Activated T-cell treated with anti-CD3 and anti-CD28 coated beads, Interleukin-2, amount 50 U/mL, for 24 hours (primary cell): ENCODE measurements at places on chromosomes 1 and 21.

DNA sequence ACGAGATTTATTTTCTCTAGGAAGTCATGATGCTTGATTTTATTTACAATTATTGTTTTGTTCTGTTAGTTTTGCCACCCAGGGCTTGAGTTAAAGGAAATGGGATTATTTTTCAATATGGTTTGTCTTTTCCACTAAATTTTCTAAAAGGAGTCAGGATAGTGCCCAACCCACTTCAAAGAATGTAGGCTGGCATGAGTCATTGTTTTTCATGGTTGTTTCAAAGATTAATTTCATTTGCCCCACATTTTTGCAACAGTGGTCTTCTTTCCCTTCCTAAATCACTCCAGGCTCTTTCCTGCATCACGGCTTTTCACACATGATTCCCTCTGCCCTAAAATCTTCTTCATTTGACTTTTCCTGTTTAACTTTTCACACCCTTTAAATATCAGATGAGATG lies 2.5 kb downstream of the SLAMF6 start:
- no peak for DNase-seq

DNA sequence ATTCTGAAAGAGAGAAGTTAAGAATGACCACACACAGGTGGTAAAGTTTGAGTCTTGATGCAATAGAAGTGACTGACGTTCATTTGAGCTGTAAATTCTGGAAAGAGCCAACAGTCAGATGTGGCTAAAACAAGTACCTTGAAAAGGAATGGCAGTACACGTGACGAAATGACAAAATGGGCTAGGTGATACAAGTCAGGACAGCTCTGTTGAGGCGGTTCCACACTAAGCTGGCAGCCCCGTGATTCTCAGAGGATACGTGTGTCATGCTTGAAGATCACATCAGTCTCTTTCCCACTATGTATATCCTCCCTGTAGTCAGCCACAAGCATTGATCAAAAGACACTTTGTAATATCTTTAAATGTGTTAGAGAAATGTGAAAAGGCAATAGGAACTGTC lies 881.3 kb upstream of the ADGRL2 start:
- DNase-seq = no peak

DNA sequence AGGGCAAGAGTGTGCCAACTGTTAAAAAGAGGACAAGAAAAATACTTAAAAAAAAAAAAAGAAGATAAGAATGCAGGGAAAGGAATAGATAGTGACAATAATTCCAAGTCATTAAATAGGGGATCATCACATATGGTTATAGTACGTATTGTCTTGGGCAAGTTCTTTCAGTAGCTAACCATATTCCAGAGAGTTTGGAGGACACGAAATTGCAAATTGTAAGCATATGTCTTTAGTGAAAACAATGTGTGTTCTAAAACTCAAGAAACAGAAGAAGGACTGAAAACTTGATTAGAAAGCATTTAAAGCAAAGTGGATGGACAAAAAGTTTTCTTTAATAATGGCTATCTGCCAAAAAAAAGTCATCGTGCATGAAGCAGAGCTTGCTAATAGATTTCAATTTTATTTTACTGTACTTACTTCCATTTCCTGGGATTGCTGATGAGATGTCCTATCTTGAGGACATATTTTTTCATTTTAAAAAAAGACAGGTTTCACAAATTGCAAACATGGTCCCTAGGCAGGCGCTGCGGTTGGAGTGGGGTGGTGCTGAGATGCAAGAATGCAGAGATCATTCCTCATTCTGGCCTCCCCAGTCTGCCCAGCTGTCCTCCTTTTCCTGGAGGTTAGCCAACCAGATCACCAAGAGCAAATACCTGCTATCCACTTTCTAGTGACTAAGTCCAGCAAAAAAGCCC lies 11.9 kb downstream of the TSPAN2 start:
- DNase-seq = no peak

DNA sequence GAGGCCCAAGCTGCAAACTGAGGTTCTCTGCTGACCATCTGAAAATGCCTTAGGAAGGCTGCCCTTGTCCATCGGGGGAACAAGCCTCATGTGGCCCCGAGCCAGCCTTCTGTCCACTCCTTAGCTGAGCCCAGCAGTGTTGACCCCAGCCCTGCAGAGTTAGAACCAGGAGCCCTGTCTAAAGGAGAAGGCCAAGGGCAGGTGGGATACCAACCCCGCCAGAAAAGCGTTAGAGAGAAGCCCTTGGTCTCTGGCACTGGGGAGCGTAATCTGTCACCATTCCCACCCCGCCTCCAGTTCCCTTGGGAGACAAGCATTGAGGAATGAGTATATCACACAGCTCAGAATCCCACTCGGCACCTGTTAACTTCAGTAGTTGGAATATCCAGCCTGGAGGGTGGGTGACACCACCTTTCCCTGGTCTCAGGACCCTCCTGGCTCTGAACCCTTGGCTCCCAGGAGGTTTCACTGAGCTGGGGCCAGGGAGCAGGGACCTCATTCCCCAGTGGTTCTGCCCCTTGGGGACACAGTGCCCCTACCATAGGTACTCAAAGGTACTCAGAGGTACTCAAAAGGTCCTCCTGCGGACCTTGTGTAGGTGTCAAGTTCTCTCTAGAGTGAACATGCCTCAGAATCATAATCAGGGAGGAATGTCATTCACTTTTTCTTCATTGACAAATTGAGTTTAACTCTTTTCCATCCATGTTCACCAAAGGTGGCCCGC lies 16.4 kb downstream of the ETS2 start:
- DNase-seq = no peak

DNA sequence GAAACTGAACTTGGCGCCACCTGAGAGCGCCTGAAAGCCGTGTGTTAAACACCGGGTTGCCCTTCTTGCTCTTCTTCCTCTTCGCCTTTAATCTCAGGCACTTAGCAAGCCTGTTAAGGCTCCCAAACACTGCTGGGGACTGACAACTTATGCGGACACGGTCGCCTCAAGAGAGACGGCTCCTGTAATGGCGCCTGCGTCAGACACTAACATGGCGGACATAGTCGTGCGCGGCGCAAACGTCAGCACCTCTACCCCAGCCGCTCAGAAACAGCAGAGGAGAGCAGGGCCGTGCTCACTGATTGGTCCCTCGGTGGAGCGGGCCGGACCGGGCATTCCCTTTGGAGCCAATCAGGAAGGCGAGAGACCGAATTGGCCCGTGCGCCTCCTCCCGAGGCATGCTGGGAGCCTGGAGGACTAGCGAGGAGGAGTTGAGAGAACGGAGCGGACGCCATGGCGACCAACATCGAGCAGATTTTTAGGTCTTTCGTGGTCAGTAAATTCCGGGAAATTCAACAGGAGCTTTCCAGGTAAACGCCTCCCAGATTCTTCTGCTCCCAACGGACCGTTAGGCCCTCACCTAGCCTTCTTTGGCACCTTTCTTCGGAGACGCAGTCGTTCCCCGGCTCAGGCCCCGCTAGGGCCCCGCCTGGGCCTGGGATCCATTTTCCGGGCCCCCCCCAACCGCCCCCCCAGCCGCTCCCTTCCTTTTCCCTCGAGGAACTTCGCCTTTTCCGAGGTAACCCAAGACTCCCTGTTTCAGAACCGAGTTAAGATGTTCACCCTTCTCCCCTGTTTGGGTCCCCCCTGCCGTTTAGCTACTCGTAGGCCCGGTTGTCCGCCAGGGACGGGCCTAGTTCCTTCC lies at the start of gene SON:
Gene SON, plus strand, starts transcription at position 399 of the 865 bp plus-strand sequence. Its CDS starts 55 bp downstream, at position 454.
- peak; percentile 95 for DNase-seq

DNA sequence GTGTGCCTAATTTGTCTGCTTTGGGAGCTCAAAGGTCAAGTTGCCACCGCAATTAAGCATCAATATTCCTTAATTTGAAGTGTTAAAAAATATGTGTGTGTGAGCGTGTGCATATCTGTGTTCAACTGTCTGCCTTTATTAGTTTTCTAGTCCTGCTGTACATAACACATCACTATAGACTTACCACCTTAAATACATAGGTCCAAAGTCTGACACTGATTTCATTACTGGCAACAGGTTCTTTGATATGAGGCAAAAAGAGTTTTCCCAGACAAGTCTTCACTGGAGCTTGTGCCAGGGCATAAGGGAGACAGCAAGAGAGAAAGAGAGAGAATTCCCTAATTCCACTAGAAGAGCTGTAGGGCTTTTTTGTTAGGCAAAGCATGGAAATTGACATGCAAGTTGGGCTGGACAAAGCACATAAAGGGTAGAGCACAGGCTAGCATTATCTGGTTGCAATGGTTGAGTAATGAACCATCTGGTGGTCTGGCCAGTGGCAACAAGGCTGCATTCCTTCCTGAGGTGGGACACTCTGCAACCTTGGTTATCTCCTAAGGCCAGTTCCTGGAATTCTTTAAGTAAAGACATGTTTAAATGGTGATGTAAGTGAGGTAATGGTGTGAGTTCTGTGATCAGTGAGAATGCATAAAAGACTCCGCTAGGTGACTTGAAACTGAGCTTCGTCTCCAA lies 457.2 kb upstream of the ADAMTS5 start:
- no peak for DNase-seq

- no peak for DNase-seq
Measured at GRCh38 chr1:109105881-109106280, 8.0 kb upstream of the ELAPOR1 start.

DNA sequence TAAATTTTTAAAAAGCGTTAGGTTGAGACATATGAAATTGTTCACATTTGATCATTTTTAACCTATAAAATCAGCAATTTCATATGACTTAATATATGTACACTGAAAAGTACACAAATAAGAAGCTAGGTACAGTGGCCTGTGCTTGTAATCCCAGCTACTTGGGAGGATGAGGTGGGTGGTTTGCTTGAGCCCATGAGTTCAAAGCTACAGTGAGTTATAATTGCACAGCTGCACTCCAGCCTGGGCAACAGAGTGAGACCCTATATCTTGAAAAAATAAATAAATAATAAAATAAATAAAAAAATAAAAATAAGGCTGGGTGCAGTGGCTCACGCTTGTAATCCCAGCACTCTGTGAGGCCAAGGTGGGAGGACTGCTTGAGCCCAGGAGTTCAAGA lies 5.2 kb upstream of the EPB41 start:
- DNase-seq = no peak

DNA sequence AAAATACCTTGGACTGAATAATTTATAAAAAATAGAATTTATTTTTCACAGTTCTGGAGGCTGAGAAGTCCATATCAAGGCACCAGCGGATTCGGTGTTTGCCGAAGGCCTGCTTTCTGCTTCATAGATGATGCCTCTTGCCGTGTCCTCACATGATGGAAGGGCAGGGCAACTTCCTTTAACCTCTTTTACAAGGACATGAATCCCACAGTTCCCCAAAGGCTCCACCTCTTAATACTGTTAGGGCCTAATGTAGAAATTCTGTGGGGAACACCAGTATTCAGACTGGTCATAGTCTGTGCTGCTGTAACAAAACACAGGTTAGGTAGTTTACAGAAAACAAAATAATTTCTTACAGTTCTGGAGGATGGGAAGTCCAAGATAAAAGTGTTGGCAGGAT lies 25.9 kb downstream of the DYRK1A start:
- no peak for DNase-seq

- DNase-seq = no peak
Measured at GRCh38 chr1:212463565-212464285, 31.0 kb downstream of the NENF start.
